ENCODE measurements at places on chromosomes 3 and 15.

GRCh38 chr3:189685291-189685690 lies 54.1 kb downstream of the TP63 start:
- no peak overlapping the region for H3K4me3 ChIP-seq
- no peak for DNase-seq
- no peaks in the 10 kb centered on the region for H3K4me1 ChIP-seq
- H3K36me3 ChIP-seq, result no peaks in the 10 kb centered on the region
- H3K27me3 ChIP-seq, result no peaks in the 10 kb centered on the region

DNA sequence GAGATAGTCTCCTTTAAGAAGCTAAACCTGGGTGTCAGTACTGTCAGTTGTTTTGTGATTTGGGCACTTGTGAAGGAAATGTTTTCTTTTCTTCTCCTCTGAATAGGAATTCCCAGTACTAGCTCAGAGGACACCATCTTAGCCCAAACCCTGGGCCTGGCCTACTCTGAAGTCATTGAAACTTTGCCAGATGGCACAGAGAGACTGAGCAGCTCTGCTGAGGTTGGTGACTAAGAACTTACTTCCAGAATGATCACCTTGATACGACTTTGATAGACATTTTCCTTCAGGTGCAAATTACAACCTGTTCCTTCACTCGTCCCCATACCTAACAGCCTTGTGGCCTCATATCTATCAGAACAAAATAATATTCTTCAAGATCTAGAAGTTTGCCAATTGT lies 100.2 kb downstream of the LARS2 start:
- no peaks in the 10 kb centered on the region for H3K4me1 ChIP-seq
- no peak for DNase-seq
- H3K27me3 ChIP-seq, result no peaks in the 10 kb centered on the region
- H3K27ac ChIP-seq, result no peak overlapping the region
- no peak overlapping the region for H3K4me3 ChIP-seq

- no peak for DNase-seq
- H3K4me1 ChIP-seq, result no peaks in the 10 kb centered on the region
- no peak overlapping the region for H3K4me3 ChIP-seq
- H3K27me3 ChIP-seq, result peaks cover 5% of the 10 kb centered on the region
These were observed 69.1 kb upstream of the MAGI1 start for GRCh38 chr3:66107855-66108254.

- H3K27ac ChIP-seq, result no peak overlapping the region
- no peak for DNase-seq
- no peak overlapping the region for H3K4me3 ChIP-seq
- H3K27me3 ChIP-seq, result peaks cover 43% of the 10 kb centered on the region
- H3K4me1 ChIP-seq, result no peaks in the 10 kb centered on the region
These were observed 67.7 kb upstream of the NSMCE3 start for GRCh38 chr15:29337156-29337959.

- no peak overlapping the region for H3K4me3 ChIP-seq
- H3K27ac ChIP-seq, result no peak overlapping the region
- no peak for DNase-seq
- no peaks in the 10 kb centered on the region for H3K4me1 ChIP-seq
- H3K27me3 ChIP-seq, result no peaks in the 10 kb centered on the region
- no peaks in the 10 kb centered on the region for H3K36me3 ChIP-seq
These were observed 234.2 kb upstream of the MDFIC2 start for GRCh38 chr3:70546679-70547078.

- H3K27me3 ChIP-seq, result no peaks in the 10 kb centered on the region
- no peaks in the 10 kb centered on the region for H3K36me3 ChIP-seq
- no peak for DNase-seq
- no peaks in the 10 kb centered on the region for H3K4me1 ChIP-seq
These were observed 289.0 kb upstream of the RASGRP1 start for GRCh38 chr15:38853608-38854007.

DNA sequence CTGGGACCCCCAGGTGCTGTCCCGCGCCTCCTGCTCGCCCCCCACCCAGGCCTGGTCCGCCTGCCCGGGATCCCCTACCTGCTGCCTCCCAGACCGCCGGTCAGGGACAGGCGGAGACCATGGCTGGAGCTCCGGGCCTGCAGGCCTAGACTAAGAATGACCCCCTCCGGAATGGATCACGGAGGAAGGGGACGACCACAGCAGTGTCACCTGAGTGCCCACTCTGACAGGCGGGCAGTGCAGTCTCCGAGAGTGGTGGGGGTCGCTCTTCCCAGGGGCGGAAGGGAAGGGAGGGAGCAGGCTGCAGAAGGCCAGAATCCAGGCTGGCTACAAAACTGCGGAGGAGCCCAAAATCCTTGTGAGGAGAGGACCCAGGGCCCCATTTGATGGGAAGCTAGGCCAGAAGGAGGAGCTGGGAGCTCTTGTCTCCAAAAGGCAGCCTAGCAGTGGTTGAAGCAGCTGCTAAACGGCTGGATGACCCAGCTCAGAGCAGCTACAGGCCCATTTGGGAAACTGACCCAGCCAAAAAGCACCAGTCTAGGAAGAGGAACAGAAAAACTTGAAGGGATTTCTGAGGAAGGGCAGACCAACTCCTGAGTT lies 908 bp upstream of the RAB43 start:
- DNase-seq, result no peak
- H3K27me3 ChIP-seq, result no peaks in the 10 kb centered on the region
- peaks cover 15% of the 10 kb centered on the region for H3K4me1 ChIP-seq
- no peaks in the 10 kb centered on the region for H3K36me3 ChIP-seq

All from K562 (cell line).